ENCODE measurements at places on chromosomes 1 and 21.

GRCh38 chr21:42423685-42424084 is 20.0 kb downstream of the UBASH3A start:
- no peak for DNase-seq

GRCh38 chr1:88519156-88519555 is 164.9 kb upstream of the PKN2 start:
- DNase-seq: peak; percentile 53

DNA sequence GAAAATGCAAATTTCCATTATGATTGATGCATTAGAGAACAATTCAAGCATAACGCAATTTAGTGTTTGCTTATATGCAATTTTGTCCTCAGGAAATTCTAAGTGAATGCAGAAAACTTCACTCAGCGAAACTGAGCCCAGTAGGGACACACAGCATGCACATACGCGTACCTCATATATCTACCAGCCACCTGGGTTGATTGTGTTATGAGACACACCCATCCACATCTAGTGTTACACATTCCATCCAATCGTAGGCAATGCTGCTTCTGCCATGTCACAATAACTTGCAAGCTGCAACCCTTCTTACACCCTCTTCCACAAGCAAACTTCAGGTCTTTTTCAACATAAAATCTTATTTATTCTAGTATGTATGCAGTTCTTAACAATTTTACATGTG is 312.9 kb downstream of the HHAT start:
- no peak for DNase-seq

- no peak for DNase-seq
Measured at GRCh38 chr1:156489935-156490293, 10.7 kb downstream of the MEF2D start.

- DNase-seq: no peak
Measured at GRCh38 chr1:242651817-242652216, 127.3 kb upstream of the PLD5 start.

- DNase-seq: no peak
Measured at GRCh38 chr1:13600762-13601453, 17.3 kb downstream of the PDPN start.

- no peak for DNase-seq
Measured at GRCh38 chr1:85623061-85623471, 42.5 kb downstream of the CCN1 start.

DNA sequence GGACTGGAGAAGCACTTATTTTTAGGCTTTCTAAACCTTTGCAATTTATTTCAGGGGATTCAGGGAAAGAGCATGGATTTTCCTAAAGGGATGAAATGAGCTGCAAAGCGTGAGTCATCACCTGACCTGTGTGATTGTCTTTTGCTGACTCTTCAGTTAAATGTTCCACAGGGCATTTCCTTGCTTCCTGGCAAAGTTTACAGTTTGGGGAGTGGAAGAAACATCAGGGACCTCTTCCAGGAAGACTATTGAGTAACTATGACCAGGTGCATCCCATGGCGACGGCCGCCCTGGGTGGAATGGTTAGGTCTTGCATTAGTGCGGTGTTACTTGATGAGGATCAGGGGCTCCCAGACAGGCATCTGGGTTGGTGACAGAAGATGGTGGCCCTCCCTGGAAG is 79.5 kb upstream of the SIPA1L2 start:
- no peak for DNase-seq

DNA sequence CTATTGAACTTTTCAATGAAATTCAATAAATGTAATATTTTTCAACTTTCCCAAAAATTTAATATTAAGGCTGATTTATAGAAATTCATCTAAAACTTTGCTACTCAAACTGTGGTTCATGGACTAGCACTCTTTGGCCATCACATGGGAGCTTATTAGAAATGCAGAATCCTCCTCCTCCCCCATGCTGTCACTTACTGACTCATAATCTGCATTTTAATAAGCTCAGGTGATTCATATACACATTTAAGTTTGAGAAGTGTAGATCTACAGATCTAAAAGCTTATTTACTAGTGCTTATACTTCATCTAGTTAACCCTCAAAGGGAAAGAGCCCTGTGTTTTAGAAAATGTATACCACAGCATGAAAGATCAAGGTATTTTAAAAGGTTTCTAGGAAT is 84.3 kb downstream of the HS2ST1 start:
- DNase-seq: no peak

GRCh38 chr1:244076740-244077139 is 25.7 kb downstream of the ZBTB18 start:
- no peak for DNase-seq

DNA sequence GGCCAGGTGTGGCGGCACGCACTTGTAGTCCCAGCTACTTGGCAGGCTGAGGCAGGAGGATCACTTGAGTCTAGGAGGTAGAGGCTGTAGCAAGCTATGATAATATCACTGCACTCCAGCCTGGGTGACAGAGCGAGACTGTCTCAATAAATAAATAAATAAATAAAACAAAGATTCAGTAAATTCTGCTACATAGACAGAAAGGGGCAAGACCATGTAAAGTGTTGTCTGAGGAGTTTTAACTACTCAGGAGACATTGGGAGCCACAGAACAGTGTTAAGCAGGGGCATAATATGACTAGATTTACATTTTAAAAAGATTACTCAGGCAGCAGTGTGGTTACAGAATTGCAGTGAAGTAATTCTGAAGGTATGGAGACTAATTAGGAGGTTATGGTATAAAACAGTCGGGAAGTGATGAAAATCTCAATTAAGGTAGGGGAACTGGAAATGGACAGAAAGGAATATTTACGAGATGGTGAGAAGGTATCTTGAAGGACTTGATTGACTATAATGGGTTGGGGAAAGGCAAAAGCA is 94.7 kb downstream of the ATP1B1 start:
- no peak for DNase-seq

GRCh38 chr1:241513378-241513777 is 6.2 kb downstream of the FH start:
- DNase-seq: no peak

DNA sequence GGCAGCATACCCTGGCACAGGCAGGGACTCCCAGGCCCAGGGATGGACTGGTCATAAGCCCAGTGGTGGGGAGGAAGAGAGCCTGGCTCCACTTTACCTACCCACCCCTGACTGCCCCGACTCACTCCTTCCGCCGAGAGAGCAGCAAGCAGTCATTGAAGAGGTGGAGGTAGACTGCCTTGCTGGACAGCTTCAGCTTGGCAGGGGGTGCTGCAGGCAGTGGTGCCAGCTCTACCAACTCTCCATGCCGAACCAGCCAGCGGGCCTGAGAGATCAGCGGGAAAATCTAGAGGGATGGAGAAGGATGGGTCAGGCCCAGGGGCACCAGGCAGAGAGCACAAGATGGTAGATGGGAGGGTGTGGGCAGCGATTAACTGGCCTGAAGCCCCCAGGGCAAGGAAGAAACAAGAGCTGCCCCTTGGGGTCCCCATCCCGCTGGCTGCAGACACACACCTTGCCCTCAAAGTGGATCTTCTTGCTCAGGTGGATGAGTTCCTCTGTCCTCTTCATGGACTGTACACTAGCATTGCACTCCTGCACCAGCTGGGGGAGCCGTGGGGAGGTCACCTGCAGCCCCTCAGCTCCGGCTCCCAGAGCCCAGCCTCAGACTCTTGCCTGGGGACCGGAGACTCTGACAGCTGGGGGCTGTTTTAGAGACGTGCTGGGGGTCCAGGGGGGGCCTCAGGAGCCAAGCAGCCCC is 7.7 kb downstream of the ARHGEF19 start:
- peak; percentile 77 for DNase-seq

DNA sequence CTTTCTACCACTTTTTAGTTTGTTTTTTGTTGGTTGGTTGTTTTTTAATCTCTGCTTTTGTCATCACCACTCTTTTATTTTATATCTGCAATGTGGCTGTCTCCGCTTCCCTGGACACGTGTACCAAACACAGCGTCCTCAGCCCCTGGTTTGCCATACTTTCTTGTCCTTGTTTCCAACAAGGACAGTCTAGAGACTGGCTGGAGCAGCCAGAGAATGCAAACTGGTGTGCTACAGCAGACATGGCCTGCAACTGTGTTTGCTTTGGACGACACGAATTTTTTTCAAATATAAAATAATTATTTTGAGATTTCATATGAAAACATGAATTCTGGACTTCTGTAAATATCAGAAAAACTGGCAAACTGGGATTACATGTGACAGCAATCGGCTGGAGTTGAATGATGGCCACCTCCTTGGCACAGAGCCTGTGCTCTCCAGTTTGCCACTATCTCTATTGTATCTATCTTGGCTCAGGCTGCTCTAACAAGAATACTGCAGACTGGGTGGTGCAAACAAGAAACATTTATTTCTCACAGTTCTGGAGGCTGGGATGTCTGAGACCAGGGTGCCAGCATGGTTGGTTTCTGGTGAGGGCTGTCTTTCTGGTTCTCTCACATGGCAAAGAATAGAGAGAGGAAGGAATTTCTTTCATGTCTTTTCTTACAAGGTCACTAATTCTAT is 34.6 kb upstream of the POU2F1 start:
- no peak for DNase-seq

DNA sequence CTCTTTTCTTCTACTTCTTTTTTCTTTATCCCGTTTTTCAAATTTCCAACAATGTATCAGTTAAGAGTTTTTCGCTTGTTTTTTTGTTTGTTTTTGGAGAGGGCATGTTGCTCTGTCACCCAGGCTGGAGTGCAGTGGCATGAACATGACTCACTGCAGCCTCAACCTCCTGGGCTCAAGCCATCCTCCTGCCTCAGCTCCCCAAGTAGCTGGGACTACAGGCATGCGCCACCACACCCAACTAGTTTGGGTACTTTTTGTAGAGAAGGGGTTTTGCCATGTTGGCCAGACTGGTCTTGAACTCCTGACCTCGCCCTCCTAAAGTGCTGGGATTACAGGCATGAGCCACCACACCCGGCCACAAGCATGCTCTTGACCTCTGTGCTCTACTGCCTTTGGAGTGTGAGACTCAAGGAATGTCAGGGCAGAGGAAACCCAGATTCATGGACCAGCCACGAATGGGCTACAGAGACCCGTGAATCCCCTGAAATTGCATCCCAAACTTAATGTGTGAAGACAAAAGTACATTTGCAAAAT is 65.1 kb upstream of the HSD17B7 start:
- DNase-seq: no peak

DNA sequence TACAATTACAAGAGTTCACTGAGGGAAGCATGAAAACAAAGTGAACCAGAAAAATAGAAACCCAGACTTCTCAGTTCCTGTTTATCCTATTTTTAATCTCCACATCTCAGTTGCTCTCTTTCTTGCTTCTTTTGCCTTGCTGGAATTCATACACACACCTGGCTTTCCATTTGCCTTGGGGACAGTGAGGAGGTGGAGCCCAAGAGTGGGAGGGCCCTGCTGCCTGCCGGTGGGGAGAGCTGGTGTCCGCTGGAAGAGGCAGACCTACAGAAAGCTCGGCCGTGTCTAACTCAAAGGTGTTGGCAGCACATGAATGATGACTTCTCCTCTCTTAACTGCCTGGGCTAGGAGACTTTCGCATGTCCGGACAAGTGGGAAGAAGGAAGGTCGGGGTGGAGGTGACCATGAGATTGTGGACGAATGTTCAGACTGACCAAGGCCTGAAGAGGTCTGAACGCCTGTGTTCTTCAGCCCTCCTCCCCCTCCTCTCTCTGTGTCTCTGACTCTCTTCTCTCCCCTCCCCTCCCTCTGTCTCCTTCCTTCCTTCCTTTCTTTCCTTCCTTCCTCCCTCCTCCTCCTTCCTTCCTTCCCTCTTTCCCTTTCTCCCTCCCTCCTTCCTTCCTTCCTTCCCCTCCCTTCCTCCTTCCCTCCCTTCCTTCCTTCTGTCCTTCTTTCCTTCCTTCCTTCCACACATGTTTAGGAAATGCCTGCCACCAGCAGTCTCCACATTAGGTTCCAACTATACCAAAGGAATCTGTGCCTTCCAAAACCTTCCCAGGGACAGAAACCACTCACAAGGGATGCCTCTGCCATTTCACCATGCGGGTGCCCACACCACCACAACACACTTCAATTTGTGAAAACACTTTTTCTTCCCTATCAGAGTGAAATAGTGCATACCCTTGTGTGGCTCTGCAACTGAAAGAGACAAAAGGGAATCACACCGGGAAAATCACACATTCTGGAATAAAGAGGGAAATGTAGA is 157.3 kb upstream of the RUNX1 start:
- DNase-seq: no peak

- DNase-seq: peak; percentile 21
Measured at GRCh38 chr1:59018860-59019259, 235.0 kb upstream of the JUN start.

DNA sequence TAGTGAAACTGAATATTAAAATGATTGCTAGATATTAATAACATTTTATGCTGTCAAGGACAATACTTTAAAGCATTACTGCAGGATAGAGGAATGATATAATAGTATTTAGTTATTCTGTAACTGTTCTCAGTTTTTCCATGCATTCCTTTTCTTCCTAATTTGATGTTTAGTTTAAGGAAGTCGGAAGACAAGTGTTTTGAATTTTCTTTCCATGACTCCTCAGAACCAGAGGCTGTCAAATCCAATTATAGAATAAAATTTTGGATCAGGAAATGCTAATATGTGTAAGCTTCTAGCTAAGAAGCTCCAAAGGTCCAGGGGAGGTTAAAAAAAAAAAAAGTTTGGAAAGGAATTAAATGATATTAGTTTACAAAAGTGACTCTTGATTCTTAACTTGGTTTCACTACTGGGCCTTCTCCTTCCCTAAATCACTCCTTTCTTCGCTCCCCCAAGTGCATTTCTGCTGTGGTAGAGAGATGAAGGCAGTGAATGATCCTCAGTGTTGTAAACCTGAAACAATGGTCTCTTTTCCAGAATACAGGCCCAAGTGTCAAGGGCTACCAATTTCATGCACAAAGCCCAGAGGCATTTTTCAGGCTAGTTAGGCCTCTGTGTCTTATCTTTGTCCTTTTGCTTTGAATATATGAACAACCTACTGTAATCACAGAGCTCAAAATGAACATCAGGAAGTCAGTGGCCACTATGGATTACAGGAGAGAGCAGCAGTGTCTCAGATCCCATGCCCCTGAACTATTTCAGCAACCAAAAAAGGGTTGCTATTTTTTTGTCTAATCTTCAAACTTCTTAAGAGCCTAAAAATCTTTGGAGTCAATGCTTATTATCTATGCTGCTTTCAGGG is 6.2 kb downstream of the ADSS2 start:
- DNase-seq: no peak

DNA sequence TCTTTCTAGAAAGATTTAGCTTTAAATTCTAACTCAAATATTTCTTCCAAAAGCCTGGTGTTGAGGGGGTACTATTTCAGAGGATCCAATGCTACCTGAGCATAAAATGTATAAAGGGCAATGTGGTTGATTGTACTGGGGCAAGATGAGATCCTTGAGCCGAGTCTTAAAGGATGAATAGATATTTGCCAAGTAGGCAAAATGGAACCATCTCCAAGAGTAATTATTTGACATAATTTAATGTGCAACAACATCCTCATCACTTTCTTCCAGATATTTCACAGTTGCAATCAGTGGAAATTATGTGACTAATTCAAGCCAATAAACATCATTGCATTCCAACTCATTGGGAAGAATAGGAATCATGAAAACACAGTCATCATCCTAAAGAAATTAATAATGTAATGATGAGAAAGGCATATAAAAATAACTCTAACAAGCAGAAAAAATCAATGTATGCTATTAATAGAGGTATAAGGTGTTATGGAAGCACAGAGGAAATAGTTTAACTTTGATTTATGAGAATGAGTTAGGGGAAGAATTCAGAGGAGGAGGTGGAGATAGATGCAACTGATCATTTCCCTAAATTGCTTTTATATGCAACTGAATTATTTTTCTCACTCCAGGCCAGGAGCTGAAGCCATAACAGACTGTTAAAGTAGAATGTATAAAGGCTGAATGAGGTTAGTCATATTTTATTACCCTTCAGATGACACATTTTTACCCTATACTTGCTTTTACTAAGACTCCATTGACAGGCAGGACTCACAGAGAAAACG is 30.0 kb upstream of the RGS4 start:
- no peak for DNase-seq

Measured in right cardiac atrium (tissue), 5 donors.